NCI-H1417 treated with DMSO at 0.1 percent for 48 hours (cell line): ENCODE measurements at places on chromosomes 7 and 10.

DNA sequence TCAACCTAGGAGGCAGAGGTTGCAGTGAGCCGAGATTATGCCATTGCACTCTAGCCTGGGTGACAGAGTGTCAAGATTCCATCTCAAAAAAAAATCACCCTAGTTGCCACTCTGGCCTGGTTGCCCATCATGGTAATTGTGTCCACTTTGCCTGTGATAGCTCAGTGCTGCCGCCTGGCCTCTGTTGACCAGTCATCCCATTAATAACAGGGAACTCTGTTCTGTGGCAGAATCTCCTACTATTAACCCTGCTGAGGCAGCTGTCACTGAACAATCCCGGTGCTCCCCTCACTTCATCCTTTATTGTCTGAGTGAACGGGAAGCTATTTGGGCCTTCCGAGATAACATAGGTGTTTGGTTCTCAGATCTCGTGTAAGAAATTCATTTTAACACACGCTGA is 14.6 kb downstream of the ZNF3 start:
- DNase-seq, result no peak

- no peak for DNase-seq
These were observed 259.4 kb downstream of the CAMK1D start for GRCh38 chr10:12608761-12609160.

GRCh38 chr7:36874041-36874440 is 149.7 kb upstream of the AOAH start:
- no peak for DNase-seq

DNA sequence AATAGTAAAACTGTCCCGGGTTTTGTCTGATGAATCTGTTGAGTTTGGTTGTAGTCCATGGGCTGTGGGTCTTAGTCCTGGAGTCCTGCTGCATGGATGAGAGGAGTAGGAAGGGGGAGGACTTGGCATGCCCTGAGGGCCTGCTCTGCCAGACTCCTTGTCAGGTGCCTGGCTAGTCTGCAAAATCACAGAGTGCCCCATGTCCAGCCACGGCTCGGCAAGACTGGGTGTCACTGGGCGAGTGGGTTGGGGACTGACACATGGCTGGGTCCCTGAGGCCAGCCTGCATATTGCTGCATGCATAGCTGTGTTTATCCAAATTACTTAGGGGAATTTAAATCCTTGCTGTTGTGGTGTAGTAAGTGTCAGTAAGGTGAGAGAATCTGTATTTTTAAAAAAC is 9.7 kb downstream of the MINDY4 start:
- no peak for DNase-seq

DNA sequence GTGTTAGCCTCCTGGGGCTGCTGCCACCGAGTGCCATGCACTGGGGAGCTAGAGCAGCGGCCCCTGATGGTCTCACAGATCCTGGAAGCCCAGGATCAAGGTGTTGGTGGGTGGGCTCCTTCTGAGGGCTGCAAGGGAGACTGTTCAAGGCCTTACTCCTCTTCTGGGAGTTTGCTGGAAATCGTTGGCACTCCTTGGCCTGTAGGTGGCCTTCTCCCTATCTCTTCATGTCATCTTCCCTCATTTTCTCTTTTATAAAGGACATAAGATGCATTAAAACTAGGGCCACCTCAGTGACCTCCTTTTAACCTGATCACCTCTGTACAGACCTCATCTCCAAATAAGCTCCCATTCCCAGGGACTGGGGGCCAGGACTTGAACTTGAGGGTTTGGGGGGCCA is 27.0 kb upstream of the ZNF862 start:
- no peak for DNase-seq

GRCh38 chr10:110758128-110758765 is 113.5 kb upstream of the PDCD4 start:
- DNase-seq, result no peak

DNA sequence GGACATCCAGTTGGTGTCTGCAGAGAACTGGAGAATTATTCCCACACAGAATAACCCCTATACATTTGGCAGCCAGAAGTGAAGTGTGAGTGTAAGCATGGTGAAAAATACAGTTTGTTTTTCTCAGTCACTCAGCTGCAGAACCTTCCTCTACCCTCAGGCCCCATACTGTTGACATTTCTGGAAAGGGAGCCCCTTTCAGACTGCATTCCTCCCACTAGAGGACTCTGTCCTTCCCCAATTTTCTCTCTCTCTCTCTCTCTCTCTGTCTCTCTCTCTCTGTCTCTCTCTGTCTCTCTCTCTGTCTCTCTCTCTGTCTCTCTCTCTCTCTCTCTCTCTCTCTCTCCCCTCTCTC is 86.8 kb upstream of the STEAP1B start:
- no peak for DNase-seq

DNA sequence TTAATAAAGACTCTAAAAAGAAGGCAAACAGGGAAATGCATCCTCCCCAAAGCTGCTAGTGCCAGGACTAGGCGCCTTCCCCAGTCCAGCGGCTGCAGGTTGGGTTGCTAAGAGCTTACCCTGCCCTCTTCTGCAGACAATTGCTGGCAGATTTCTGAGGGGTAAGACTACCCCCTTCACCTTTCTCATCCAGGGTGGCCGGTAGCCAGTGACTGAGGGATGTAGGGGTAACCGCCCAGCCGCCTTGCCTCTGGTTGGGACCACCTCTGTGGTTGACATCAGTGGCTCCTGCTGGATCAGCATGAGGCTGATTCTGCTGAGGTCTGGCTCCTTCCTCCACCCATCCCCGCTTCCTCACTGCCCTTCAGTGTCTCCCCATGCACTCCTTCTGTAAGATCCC is 71.2 kb downstream of the ADCYAP1R1 start:
- DNase-seq, result no peak

- DNase-seq, result no peak
These were observed 77.2 kb downstream of the FAM204A start for GRCh38 chr10:118264838-118265470.

- no peak for DNase-seq
These were observed 13.7 kb upstream of the HERC4 start for GRCh38 chr10:68088740-68089139.

DNA sequence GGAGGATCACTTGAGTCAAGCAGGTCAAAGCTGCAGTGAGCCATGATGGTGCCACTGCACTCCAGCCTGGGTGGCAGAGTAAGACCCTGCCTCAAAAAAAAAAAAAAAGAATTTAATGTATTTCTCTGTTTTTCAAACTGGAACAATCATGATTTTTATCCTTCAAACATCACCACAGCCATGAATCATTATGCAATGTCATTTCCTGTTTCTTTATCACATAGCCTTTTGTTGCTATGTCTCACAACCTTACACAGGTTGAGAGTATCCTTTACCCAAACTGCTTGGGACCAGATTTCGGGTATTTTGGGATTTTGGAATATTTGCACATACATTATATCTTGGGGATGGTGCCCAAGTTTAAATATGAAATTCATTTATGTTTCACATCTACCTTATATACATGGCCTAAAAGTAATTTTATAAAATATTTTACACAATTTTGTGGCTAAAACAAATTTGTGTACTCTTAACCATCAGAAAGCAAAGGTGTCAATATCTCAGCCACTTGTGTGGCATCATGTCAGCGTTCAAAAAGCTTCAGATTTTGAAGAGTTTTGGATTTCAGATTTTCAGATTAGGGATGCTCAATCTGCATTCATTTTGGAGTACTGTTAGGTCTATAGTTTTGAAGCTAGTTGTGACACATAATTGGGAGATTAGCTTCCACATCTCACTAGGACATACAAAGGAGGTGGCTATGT is 8.2 kb downstream of the NT5C3A start:
- DNase-seq, result no peak

- DNase-seq, result no peak
These were observed 57.8 kb downstream of the BAMBI start for GRCh38 chr10:28734938-28735759.

DNA sequence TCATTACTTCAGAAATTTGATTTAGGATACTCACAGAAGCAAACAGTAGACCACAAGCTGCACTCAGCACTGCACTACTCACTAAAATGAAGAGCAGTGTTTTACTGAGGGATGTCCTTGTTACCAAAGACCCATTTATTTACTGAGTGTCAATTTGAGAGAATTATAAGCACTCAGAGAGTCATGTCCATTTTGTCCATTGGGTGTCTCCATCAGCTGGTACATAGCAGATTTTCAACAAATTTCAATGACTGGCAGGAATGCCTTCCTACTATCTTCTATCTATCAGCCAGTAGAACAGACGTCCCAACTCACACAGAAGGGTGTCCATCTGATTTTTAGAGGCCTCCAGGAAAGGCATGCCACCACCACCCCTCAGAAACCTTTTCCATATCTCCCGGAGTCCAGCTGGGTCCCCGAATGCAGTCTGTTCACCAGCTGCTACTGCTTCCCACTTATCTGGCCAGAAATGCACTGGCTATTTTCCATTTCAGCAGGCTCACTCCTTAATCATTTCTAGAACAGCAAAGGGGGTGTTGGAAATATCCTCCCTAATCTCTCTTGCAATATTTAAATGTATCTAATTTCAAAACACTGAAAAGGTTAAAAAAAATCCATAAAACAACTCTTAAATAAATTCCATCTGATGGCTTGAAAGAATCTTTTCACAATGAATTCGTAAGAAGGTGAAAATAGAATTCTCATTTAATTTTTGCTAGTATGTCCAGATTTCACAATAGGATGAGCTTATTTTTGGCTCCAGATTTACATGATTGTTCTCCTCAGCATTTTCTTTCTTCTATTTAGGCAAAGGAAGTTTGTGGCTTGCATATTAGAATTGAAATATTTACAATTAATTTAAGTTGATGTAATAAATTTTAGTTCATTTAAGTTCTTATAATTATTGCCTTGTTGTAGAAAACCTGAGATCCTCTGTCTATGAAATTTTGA is 1164.0 kb upstream of the CELF2 start:
- DNase-seq, result no peak

DNA sequence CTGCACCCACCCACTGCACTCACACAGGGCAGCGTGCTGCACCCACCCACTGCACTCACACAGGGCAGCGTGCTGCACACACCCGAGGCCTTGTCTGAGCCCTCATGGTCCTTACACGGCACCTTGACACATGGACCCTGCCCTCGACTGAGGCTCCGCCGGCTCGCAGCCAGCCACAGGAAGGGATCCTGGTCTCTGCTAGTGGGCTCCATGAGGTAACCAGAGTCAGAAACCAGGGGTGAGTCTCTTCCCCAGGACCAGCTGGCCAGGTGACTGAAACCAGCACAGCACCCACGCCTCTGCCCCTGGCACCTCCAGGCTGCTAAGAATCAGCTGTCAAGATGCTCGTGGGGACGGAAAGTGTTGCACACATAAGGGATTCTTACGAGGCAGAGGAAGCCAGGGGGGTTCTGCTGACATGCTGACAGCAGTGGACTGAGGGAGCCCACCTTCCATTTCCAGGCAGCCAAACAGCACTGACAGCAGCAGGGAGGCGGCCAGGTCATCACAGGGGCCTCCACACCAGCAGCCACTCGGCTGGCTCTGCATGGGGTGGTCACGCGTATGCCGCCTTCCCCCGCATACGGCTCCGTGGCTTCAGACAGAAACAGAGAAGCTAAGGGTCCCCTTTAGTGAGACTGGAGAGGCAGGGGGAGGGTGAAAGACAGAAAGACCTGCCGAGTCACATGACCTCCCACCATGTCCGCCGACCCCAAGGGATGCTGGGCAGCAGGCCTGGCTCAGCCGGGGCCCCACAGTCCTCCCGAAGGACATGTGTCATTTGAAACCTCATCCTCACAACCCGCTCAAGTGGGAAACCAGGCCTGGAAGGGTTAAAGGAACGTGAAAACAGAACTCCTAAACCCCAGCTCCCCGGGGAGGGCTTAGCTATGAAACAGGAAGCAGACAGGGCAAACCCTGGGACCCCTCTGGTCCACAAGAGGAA is 34.2 kb downstream of the GPER1 start:
- DNase-seq, result no peak

- no peak for DNase-seq
These were observed 59.6 kb downstream of the ADRB1 start for GRCh38 chr10:114103284-114103683.

- DNase-seq, result no peak
These were observed 278.9 kb downstream of the GRID1 start for GRCh38 chr10:86087716-86088115.

- no peak for DNase-seq
These were observed 104.9 kb downstream of the RNLS start for GRCh38 chr10:88478256-88478655.

DNA sequence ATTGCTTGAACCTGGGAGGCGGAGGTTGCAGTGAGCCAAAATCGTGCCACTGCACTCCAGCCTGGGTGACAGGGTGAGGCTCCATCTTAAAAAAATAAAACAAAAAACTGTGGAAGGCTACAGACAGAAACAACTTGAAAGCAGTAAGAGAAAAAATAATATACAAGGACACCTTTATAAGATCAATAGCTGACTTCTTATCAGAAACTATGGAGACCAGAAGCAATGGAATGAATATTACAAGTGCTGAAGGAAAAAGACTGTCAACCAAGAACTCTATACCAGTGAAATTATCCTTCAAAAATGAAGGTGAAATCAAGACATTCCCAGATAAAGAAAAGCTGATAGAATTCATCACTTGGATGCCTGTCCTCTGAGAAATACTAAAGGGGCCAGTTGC is 49.0 kb downstream of the RBAK start:
- no peak for DNase-seq

DNA sequence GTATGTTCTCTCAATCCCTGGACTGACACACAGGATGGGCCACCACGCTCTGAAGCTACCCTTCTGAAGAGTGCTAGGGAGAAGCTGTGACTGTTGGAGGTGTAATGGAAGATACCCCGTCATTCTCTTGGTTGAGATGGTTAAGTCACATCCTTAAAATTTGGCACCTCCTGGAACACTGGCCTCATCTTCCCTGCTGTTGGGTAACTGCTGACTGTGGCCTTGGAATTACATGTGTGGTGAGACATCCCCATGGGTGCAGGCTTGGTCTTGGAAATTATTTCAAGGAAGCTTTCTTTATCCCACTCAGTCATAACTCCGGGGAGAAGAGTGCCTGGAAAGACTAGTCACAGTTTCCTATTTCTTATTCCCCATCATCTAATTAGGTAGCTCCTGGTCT is 62.0 kb downstream of the LRMDA start:
- DNase-seq, result no peak

GRCh38 chr7:4079366-4079765 is 602.7 kb upstream of the FOXK1 start:
- no peak for DNase-seq

GRCh38 chr7:104096683-104097082 is 107.2 kb upstream of the RELN start:
- DNase-seq, result no peak

DNA sequence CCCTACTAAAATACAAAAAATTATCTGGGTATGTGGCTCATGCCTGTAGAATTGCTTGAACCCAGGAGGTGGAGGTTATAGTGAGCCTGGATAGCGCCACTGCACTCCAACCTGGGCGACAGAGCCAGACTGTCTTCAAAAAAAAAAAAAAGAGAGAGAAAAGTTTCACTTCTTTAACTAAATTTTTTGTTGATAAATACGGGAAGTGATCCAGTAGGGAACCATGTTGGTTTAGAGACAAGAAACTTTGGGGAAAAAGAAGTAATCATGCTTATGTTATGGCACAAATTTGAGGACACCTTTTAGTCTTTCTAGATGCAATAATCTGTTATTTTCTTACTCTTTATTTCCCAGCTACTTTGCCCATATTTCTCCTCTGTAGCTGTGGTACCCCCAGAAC is 309.7 kb downstream of the TYW1 start:
- no peak for DNase-seq
